Subcutaneous adipose tissue (tissue), 4 donors: ENCODE measurements at places on chromosomes 13 and 19. TPM values are rescaled to one million over a fixed set of nuclear protein-coding genes. Genes with fewer than 3 reads are reported as not detected.

KIRREL2 gene
- not detected for total RNA-seq

ASF1B gene
- total RNA-seq, result 0.82 TPM

CEACAM21 gene
- total RNA-seq, result not detected

EPS8L1 gene
- total RNA-seq, result not detected

ATP8B3 gene
- 1.9 TPM for total RNA-seq

KLC3 gene
- not detected for total RNA-seq

APOC1 gene
- total RNA-seq, result 64.2 TPM

NR1H2 gene
- total RNA-seq, result 64.4 TPM

SIGLEC10 gene
- 1.7 TPM for total RNA-seq

IZUMO2 gene
- total RNA-seq, result not detected

THSD8 gene
- not detected for total RNA-seq

RFC3 gene
- 5.7 TPM for total RNA-seq

ZNF665 gene
- 12.1 TPM for total RNA-seq

CGB8 gene
- total RNA-seq, result not detected

ERICH4 gene
- not detected for total RNA-seq

TMEM238 gene
- total RNA-seq, result 0.44 TPM
